ENCODE measurements at places on chromosomes 11 and 22.
A peak's percentile ranks its signal among the peaks of the same experiment; 100 is the strongest.

GRCh38 chr11:382081-382629 is 11.9 kb upstream of the PKP3 start:
- DNase-seq, result no peak

GRCh38 chr11:10518123-10518522 is 22.9 kb downstream of the RNF141 start:
- DNase-seq, result no peak

GRCh38 chr22:31089160-31090100 is 8.3 kb downstream of the SMTN start:
- peak; percentile 29 for DNase-seq

GRCh38 chr11:61776561-61777075 is 15.8 kb downstream of the TMEM258 start:
- peak; percentile 33 for DNase-seq

DNA sequence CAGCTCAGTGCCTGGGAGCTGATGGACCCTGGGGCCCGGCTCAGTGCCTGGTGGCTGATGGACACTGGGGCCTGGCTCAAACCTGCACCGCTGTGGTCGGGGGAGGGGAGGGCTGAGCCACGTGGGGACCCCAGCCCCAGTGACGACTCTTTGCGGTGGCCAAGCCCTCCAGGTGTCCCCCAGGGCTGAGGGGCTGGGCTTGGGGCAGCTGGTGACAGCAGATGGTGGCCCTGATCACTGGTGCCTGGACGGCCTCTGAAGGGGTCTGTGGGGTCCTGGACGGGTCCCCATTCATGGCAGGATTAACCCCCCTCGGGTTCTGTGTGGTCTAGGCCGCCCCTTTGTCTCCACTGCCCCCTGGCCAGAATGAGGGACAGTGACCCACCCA is 3.4 kb upstream of the MUC5B start:
- no peak for DNase-seq

DNA sequence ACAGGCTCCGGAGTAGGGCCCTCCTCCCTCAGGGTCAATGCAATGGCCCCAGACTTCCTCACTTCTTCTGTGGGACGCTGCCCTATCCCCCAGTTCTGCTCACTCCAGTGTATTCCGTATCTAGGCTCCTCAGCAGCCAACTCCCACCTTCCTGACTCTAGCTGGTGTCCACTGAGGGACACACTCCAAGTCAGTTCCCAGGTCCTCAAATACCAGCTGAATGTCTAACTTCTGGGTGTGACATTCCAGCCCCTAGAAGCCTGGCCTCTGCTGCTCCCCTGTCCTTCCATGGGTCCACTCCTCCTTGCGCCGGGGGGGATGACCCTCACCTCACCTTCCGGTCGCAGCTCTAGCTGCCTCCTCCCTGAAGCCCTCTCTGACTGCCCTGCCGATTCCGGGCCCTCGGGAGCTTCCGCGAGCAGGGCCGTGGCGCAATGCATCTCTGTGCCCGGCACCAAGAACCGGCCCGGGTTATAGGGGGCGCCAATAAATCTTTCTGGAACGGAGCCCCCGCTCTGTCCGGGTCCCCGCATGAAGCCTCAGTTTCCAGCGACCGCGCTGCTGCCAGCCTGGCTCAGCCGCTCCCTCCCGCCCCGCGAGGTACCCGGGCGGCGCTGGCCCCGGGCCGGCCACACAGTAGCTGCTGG is 15.4 kb downstream of the BAD start:
- peak; percentile 31 for DNase-seq

- no peak for DNase-seq
These were observed 27.2 kb upstream of the RASL10A start for GRCh38 chr22:29342577-29343312.

DNA sequence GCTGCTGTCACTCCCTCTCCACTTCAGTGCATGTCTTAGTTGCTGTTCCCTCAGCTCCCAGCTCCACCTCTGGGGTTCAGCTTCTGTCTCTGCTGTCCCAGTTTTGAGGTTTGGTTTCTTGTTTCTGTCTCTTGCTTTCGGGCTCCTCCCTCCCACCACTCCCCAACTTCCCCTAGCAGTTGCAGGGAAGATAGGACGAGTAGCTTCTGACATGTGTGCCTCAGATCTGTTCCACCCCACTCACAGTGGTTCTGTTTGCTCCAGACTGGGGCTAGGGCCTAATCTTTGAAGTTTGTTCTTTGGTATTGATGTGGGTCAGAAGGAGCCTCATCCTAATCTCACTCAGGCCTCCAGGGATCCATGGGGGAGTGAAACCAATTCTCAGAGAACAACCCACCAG is 2.6 kb upstream of the RRM1 start:
- DNase-seq, result no peak

GRCh38 chr11:64876835-64877341 is 1.5 kb downstream of the EHD1 start:
- no peak for DNase-seq

Data from AML-193 (cell line).